ENCODE measurements at places on chromosomes 5 and 9.

- DNase-seq: no peak
Measured at GRCh38 chr9:137357166-137357565, 55.1 kb upstream of the NRARP start.

DNA sequence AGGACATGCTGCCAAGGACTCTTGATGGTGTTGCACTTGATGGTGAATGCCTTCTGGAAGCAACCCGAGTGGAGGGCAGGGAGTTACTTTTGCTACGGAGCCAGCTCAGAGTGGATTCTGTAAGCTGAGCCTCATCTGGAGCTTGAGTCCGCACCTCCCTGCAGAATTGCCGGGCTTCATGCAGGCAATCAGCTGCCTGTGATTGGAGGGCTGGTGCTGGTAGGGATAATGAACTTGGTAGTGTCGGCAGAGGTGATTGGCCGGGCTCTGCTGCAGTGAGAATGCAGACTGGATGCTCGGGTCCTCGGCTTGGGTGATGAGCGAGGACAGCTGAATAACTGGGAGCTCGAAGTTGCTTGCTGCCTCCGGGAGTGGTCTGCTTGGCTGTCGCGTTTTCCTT lies 23.1 kb downstream of the SLC25A25 start:
- DNase-seq: no peak

- no peak for DNase-seq
Measured at GRCh38 chr5:134995850-134996402, 28.2 kb downstream of the CATSPER3 start.

DNA sequence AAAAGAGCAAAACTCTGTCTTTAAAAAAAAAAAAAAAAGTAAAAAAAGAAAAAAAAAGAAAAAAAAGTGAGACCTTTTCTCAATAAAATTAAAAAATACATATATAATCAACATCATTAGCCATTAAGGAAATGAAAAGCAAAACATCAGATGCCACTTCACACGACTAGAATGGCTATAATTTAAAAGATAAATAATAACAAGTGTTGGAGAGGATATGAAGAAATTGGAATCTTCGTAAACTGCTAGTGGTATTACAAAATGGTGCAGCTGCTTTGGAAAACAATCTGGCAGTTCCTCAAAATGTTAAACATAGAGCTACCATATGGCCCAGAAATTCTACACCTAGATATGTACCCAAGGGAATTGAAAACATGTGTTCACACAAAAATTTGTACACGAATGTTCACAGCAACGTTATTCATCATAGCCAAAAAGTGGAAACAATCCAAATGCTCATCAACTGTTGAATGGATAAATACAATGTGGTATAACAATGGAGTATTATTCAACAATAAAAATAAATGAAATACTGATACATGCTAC lies 45.3 kb upstream of the SIL1 start:
- no peak for DNase-seq

DNA sequence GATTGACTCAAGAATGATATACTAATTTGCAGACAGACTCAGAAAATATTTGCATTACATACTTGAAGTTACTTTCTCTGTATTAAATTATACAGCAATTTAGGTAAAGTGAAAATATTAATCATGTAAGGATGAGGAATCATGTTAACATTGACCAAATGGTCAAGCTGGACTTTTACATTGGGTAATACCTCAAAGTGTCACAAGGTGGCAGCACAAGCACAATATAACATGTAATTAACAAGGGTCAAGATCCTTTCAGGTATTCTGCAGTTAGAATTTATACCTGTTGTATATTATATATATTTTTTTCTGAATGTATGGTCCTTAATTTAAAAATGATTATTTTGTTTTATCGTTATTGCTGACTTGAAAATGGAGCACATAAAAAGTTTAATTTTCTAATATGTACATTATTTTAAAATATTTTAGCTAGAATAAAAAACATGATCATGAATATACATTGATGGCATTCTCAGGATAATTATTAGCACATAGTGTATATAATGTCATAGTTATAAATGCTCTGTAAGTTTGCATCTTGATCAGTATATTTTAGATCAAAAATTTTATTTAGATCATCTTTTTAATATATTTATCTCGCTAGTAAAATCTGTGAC lies 8.6 kb downstream of the HAPLN1 start:
- peak; percentile 61 for DNase-seq
